Common myeloid progenitor, CD34-positive (primary cell): ENCODE measurements at places on chromosomes 11 and 22.

GRCh38 chr11:61962213-61963015, 5.0 kb downstream of the FTH1 start:
- DNase-seq: peak; percentile 38

- DNase-seq: no peak
These were observed 1658.4 kb upstream of the RAG2 start for GRCh38 chr11:38256436-38256835.

DNA sequence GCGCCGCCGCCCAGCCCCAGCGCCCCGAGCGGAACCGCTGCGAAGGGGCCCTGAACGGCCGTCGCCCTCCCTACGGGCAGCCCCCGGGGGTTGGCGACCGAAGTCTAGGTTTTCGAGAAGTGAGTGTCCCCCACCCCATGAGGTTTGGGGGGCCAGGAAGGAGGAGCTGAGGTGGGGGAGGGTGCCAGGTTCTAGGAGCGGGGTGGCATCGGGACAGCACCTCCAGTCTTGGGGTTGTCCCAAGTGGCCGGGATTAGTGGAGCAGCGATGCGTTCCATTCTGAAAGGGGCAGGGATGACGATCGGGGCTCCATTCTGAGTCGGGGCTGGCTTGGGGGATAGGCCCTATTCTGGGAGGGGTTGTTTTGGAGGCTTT, 408 bp downstream of the PPP2R5B start:
- DNase-seq: peak; percentile 12

DNA sequence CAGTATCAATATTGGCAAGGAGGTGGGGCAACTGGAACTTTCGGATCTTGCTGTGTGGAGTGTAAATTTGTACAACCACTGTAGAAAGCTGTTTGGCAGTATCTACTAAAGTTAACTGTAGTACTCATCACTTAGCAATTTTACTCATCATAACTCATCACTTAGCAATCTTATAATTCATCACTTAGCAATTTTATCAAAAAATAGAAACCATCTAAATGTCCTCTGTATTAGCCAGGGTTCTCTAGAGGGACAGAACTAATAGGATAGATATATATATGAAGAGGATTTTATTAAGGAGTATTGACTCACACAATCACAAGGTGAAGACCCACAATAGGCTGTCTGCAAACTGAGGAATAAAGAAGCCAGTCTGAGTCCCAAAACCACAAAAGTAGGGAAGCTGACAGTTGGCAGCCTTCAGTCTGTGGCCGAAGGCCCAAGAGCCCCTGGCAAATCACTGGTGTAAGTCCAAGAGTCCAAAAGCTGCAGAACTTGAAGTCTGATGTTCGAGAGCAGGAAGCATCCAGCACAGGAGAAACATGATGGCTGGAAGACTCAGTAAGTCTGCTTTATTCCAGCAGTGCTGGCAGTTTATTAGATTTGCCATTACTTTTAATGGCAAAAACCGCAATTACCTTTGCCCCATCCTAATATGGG, 92.9 kb upstream of the USP47 start:
- no peak for DNase-seq

DNA sequence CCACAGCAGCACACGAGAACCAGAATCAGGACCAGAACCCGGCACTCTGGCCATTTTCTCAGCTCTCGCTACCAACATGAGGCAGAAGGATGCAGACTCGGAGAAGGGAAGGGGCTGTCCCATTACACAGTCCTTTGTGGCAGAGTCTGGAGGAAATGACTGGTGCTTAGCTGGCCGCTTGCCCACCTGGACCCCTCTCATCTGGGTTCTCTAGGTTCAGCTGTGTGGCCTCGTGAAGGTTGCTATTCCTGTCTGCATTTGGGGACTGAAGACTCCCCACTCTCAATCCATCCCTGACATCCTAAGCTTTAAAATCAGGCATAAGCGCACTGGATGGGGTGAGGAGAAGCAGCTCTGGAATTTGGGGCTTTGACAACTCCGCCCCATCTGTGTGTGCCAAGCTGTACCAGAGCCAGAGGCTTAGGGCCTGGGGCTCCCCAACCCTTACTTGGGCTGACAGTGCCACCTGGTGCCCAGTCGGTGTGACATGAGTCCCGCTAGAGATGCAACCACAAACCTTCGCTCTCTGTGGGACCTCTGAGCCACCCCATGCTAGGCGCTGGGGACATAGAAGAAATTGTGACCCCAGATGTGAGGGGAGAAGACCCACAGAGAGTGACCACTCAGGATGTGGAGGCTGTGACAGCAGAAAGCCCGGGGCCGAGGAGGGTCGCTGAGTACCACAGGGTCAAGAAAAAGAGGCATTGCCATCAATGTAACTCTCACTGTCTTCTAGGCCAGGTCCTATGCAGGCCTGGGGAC, 35.8 kb upstream of the FCHSD2 start:
- DNase-seq: peak; percentile 91

DNA sequence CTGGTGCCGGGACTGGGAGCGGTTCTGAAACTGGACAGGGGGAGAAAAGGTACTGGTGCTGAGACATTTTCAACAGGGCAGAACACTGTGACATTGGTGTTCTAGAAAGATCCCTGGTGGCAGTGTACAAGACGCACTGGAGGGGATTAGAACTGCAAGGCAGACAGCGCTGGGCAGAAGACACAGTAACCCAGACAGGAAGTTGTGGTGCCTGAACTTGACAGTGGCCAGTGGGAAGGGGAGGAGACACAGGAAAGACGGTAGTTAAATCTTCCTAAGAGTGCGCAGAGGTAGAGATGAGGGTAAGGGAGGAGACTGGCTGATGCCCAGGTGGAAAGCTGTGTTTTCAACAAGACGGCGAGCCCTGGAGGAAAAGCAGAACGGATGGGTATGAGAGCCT, 24.5 kb downstream of the FAM227A start:
- DNase-seq: no peak

- DNase-seq: no peak
These were observed 579 bp upstream of the SLC5A4 start for GRCh38 chr22:32255726-32256125.

DNA sequence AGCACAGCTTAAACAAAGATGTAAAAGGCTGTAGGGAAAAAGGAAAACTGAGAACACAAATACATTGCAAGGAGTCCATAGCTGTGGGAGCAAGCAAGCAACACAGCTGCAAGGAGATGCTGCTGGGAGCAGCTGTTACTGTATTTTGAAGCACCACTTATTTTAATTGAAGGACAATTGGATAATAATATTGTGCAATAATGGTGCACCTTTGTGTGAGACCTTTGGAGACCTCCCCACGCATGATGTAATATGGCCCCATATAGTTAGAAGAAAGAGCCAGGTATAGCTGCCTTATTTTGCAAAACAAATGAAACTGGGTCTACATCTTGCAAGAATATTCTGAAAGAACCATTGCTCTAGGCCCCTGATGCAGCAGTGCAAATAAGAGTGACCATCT, 191.1 kb upstream of the KIRREL3 start:
- no peak for DNase-seq

DNA sequence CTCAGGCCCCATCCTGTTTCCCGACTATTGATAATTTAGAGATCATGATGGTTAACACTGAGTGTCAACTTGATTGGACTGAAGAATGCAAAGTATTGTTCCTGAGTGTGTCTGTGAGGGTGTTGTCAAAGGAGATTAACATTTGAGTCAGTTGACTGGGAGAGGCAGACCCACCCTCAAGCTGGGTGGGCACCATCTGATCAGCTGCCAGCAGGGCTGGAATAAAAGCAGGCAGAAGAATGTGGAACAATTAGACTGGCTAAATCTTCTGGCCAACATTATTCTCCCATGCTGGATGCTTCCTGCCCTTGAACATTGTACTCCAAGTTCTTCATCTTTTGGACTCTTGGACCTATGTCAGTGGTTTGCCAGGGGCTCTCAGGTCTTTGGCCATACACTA, 1170.0 kb upstream of the CNTN5 start:
- DNase-seq: no peak

DNA sequence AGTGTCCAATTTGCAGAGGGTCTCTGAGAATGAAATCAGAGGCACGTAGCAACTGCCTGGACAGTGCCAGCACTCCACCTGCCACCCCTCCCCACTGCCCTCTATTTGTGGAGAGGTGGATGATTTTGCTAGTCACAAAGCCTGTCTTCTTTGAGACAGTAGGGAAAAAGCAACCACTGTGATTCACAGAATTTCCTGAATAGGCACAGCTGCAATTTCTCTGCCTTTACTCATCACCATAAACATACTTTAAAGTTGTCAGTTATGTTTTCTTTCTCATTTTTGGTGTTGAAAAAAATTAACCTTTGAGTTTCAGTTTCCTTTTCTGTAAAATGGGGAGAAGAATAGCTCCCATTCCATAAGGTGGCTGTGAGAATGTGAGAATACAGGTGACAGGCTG, 134.3 kb downstream of the TEAD1 start:
- DNase-seq: no peak

DNA sequence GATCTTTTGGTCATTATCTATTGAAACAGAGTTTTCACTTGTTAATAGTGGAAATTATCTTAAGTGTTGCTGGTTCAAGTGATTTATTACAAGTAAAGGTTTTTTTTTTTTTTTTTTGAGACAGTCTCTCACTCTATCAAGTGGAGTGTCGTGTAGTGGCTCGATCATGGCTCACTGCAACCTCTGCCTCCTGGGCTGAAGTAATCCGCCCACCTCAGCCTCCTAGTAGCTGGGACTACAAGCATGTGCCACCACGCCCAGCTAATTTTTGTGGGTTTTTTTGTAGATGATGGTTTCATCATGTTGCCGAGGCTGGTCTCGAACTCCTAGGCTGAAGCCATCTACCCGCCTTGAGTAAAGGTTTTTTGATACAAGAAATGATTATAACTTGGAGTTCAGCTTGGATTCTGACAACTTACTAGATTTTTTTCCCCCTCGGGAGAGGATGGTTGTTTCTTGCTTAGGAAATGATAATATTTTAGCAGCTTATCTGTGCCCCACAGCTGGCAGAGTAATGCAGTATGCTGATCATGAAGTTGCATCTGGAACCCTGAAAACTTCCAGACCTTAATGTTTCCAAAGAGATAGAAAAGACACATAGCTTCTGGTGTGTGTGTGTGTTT, 68.9 kb downstream of the MTMR3 start:
- peak; percentile 72 for DNase-seq

DNA sequence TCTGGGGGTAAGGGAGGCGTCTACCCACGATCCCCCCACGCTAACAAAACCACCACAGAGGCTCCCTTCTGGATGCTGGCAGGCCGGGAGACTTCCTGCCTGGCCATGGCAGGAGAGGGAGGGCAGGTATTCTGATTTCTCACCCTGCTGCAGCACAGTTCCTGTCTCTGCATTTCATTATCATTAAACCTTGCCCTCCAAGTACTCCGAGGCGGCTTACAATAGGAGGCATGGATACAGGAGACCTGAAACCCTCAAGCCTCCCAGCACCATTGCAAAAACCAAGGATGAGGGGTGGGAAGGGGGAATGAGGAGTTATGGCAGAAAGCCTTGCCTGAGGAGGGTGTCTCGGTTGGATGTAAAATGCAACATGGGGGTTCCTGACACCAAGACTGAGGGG, 44.1 kb upstream of the MN1 start:
- no peak for DNase-seq

GRCh38 chr22:40433416-40434090, 63.2 kb downstream of the SGSM3 start:
- DNase-seq: no peak

DNA sequence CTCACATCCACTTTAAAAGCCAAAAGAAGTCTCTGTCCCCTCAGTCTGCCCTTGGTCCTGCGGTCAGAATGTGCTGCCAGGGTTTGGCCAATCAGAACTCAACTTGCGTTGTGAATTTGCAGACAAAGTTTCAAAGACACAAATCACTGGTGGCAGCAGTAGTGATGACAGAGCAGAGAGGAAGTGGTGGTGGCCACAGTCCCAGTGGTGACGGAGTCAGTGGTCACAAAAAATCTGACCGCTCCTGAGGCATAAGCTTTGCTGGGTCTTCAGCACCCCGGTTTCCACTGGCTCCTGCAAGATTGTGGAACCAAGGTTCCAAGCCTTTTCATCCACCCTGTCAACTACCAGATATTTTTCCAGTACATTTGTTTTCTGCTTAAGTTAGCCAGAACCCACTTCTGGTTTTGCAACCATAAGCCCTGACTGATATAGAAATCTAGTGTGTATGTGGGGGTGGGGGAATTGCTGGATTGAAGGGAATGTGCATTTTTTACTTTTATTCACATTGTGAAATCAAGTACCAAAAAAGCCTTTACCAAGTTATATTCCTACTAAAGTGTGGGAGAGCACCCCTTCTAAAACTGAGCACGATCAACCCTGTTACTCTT, 112.3 kb downstream of the TMPRSS5 start:
- peak; percentile 60 for DNase-seq

GRCh38 chr11:134125507-134125906, 56.6 kb downstream of the JAM3 start:
- no peak for DNase-seq

DNA sequence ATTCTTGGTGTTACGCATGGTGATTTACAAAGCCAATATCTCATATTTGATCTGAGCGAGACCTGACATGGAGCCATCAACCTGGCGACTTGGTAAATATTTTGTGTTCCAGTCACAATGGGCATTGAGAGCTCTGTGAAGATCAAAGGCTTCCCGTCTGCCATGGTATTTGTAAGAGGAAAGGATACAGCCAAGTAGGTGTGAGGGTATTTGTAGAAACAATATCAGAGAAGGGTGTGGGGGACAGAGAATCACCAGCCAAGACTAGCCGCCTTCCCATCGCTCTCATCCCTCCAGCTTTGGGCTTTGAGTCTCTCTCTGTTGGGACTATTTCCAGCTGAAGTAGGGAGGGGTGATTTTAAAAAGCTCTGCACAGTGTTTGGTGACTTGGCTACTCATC, 173.4 kb upstream of the BDNF start:
- no peak for DNase-seq

GRCh38 chr22:23245799-23246136, 65.5 kb downstream of the BCR start:
- DNase-seq: peak; percentile 70

- no peak for DNase-seq
These were observed 87.8 kb upstream of the DRD2 start for GRCh38 chr11:113562981-113563461.

GRCh38 chr11:119624102-119624615, 104.8 kb downstream of the NECTIN1 start:
- DNase-seq: no peak

- no peak for DNase-seq
These were observed 1032.8 kb downstream of the BRD1 start for GRCh38 chr22:48794906-48795305.

GRCh38 chr22:43275545-43276317, 67.4 kb downstream of the SCUBE1 start:
- no peak for DNase-seq

- DNase-seq: no peak
These were observed 771.4 kb downstream of the BRD1 start for GRCh38 chr22:49056301-49056700.

DNA sequence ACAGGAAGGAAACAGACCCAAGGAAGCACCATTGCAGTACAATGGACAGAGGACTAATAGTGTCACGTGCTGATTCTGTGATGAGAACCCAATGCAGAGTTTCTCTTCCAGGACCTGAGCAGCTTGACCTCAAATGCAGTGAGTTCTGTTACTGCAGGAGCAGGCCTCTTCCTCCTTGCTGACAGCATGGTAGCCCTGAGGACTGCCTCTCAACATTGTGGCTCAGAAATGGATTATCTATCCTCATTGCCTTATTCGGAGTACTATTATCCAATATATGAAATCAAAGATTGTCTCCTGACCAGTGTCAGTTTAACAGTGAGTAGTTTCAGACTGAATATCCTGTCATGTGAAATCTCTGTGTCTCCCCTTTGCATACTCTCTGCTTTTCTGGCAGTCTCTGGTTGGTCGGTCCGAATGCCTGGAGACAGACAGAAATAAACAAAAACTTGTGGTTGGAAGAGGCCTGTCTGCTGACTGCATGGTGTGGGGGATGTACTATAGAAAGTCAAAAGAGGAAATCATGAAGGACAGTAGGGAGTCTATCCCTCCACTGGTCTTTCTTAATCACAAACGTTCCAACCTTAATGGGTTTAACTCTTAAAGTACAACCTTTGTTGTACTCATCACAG, 6.9 kb upstream of the MS4A14 start:
- DNase-seq: no peak
